SJSA1 (cell line): ENCODE measurements at places on chromosomes 3 and 15.

DNA sequence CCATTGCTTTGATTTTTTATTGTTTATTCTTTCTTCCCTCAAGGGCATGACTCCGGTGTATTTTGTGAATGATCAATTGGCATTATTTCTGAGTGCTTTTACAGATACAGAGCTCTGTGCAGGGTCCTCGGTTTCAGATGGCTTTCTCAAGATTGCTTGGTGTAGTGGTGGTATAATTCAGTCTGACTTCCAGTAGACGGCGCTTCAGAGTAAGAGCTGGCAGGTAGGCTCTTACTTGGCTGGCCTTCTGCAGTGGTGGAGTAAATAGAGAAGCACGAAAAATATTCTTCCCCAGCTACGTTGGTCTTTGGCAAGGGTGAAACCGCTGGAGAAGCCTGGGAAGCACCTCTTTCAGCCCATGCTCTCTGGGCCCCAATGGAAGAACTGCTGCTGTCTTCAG lies 723.0 kb upstream of the BCHE start:
- DNase-seq = no peak

DNA sequence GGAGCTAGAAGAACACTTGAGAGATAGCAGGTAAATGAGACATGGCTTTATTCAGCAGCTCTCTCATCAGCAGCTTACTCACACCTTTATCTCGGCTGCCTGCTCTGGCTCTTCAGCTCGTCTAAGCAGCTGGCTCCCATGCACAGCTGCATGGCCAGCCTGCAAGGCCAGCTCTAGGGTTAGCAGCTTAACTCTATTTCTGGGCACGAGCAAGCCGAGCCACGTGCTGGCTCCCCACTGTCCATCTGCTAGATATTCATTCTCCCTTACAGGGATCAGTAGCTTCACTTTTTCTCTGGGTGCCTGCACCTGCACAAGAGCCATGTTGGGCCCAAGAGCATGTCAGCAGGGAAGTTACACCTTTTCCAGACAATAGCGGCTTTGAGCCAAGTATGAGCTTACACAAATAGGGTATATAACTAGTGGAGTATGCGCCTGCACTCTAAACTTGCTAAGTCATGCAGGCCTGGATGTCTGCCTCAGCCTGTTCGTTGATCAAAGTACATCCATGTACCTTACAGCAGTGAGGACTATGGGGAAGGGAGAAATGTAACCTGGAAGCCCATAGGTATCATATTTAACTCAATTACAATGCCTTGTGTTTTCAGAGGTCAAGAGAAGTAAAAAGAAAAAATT lies 174.9 kb upstream of the SNTN start:
- no peak for DNase-seq

- no peak for DNase-seq
Observed at GRCh38 chr15:73696641-73697001, 12.4 kb downstream of the CD276 start.

DNA sequence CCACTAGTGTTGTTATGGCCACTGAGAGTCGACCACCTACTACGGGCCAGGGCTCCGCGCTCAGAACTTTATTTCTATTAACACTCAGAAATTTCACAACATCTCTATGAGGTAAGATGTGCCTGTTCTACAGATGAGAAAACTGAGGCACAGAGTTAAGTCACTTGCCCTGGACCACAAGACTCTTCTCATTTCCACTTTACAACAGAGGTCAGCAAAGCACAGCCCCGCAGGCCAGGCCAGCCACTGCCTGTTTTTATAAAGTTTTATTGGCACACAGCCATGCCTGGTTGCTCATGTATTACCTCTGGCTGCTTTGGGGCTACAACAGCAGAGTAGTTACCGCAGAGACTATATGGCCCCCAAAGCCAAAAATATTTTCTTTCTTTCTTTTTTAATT lies 503.6 kb downstream of the SHQ1 start:
- no peak for DNase-seq
